ENCODE measurements at places on chromosomes 1 and 21. TPM values are rescaled to one million over a fixed set of nuclear protein-coding genes. Genes with fewer than 3 reads are reported as not detected.

Gene GJA4
- total RNA-seq: not detected

Gene PTPN14
- total RNA-seq: 33.0 TPM

Gene SNRPE
- 27.1 TPM for total RNA-seq

GRCh38 chr1:231364192-231364591 lies 26.1 kb downstream of the SPRTN start:
- DNase-seq: no peak

Gene CACNA1E
- total RNA-seq: not detected

Gene DIO1
- total RNA-seq: not detected

DNA sequence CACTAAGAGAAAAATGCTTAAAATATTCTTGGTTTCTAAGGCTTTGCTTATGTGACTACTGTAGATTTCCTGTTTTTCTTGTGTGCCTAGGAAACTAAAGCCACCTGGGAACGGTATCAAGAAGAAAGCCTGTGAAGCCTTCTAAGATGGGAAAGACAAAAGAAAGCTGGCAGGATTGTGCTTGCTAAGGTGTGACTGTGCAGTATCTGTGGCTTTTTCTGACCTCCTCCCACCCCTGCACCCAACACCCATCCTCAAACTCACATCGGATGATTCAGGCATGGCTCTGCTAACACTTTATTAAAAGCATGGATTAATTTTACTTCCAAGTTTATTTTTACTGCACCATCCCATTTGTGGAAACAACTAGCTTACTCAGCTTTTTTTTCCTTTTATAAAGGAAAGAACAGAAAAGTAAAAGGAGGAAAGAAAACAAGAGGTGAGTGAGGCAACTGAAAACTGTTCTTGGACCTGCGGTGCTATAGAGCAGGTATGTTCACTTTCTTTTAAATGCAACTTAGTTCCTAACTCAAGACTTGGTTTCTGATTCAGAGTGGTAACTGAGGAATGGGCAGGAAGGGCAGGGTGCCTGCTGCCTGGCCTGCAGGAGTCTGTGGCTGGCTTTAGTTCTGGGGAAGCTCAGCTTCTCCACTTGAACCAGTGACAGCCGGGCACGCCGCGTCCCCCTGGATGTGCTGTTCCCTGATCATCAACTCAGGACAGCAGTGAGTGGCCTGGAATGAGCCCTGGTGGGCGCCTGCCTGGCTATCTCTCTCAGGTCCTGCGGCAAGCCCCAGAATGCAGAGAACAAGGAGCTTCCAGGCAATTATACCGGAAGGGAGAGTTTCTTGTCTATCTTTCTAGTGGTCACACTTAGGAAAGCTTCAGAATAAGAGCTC lies at the start of gene GBP6:
Gene GBP6, plus strand, starts transcription at position 422 of the 899 bp plus-strand sequence. CDS start 4,493 bp downstream, outside the sequence.
- peak; percentile 94 for DNase-seq

Gene MFAP2
- 7.9 TPM for total RNA-seq

- peak; percentile 7 for DNase-seq
Measured at GRCh38 chr1:101438359-101438758, 201.5 kb downstream of the S1PR1 start.

DNA sequence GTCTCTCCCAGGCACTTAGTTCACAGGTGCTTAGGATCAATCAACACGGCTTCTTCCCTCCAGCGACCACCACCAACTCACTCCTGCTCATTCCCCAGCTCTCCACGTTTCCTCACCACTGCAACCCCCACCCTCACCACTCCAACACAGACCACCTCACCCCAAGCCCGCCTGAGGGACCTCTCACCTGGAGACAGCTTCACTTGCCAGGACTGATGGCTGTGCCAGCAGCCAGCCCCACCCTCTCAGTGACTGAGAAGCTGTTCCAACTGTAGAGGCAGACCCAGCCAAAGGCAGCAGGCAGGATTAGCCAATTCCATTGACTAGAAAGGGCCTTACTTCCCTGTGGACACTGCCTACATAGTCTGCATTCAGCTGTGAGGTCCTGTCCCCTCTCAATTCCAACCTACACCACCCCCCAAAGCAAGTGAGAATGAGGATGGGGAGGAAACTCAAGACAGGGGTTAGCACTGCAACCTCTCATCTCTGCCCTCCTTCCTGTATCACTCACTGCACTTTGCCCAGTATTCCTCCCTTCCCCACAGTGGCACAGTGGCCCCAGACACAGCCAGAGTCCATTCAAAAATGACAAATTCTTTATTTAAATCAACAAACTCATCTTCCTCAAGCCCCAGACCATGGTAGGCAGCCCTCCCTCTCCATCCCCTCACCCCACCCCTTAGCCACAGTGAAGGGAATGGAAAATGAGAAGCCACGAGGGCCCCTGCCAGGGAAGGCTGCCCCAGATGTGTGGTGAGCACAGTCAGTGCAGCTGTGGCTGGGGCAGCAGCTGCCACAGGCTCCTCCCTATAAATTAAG lies 7.6 kb downstream of the TAGLN2 start:
- DNase-seq: no peak

GRCh38 chr1:244792188-244792850 lies 43.1 kb upstream of the COX20 start:
- DNase-seq: no peak

DNA sequence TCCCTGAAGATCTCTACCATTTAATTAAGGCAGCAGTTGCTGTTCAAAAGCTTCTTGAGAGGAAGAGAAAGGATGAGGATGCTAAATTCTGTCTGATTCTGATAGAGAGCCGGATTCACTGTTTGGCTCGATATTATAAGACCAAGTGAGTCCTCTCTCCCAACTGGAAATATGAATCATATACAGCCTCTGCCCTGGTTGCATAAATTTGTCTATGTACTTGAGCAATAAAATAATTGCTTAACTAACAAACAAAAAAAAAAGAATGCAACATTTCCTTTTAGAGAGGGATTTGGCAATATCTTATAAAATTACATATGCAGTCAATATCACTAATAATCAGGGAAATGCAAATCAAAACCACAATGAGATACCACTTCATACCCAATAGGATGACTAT lies 26.8 kb downstream of the ALDH9A1 start:
- peak; percentile 19 for DNase-seq

Gene SLC22A15
- 22.6 TPM for total RNA-seq

DNA sequence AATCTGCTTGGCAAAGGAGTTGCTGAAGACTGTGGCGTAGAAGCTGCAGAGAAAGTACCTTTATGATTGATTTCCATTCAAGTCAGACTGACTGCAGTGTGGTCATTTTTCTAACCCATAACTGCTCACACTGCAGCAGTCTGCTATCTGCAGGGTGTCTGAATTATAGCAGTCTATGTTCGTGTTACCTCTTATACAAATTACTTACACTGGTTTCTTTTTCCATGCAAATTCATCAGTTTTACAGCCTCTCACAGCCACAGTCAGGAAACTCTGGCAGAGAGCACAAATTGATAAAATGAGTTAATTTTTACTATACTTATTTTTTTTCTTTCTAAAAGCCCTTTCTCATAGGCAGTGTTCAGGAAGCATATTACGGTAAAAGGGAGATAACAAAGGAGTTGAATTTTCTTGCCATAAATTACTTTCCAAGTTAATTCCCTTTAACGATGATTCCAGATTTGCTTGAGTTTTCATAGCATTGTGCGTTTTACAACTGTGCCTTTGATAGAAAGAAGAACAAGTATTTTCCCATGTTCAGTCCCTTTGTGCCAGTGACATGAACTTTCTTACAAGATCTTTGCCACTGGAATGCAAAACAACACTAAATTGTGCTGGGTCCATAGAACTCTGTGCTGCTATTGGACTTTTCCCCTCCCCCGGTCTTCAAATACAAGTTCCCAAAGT lies 261.5 kb downstream of the NFIA start:
- DNase-seq: no peak

Measured in bronchial epithelial cell (primary cell).